ENCODE measurements at places on chromosomes 6 and 20.
A peak's percentile ranks its signal among the peaks of the same experiment; 100 is the strongest.

DNA sequence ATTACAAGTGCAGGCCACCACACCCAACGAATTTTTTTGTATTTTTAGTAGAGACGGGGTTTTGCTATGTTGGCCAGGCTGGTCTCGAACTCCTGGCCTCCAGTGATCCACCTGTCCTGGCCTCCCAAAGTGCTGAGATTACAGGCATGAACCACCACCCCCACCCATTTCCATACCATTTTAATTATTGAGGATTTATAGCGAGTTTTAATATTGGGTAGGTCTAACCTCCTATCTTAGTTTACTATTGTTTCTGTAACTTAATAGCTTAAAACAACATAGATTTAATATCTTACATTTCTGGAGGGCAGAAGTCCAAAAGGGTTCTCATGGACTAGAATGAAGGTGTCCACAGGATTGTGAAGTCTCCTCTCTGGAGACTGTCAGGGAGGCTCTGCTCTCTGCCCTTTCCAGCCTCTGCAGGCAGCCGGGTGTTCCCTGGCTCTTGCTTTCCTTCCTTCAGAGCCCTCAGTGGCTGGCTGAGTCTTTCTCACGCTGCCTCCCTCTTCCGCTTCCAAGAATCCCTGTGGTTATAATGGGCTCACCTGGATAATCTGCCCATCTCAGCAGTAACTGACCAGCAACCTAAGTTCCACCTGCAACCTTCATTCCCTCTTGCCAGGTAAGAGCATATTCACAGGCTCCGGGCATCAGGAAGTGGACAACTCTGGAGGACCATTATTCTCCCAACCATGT is 18.6 kb upstream of the BCAS4 start:
- H3K27me3 ChIP-seq = no peaks in the 10 kb centered on the region
- H3K27ac ChIP-seq = no peak overlapping the region
- no peaks in the 10 kb centered on the region for H3K4me1 ChIP-seq
- no peak for DNase-seq
- no peak overlapping the region for H3K4me3 ChIP-seq
- H3K36me3 ChIP-seq = no peaks in the 10 kb centered on the region

DNA sequence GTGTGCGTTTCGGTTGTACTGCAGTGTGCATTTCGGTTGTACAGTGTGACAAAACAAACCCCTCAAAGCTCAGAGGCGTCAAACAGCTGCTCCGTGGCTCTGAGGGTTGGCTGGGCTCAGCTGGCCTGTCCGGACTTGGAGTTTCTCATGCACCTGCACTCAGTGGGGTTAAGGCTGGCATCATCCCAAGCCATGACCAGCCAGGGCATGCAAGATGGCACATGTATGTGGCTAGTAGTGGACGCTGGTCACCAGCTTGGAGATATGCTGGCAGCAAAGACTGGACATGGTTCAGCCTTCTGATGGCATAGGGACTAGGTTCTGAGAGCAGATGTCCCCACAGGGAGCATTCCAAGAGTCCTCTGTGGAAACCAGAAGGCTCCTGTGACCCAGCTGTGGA is 187.2 kb downstream of the CDH4 start:
- no peak for DNase-seq
- no peaks in the 10 kb centered on the region for H3K36me3 ChIP-seq
- H3K27ac ChIP-seq = no peak overlapping the region
- H3K4me3 ChIP-seq = no peak overlapping the region
- peaks cover 52% of the 10 kb centered on the region for H3K4me1 ChIP-seq

- H3K4me3 ChIP-seq = no peak overlapping the region
- H3K27ac ChIP-seq = no peak overlapping the region
- H3K4me1 ChIP-seq = peaks cover 27% of the 10 kb centered on the region
- DNase-seq = no peak
- H3K27me3 ChIP-seq = no peaks in the 10 kb centered on the region
Measured at GRCh38 chr6:34315780-34316179, 67.0 kb upstream of the SMIM29 start.

DNA sequence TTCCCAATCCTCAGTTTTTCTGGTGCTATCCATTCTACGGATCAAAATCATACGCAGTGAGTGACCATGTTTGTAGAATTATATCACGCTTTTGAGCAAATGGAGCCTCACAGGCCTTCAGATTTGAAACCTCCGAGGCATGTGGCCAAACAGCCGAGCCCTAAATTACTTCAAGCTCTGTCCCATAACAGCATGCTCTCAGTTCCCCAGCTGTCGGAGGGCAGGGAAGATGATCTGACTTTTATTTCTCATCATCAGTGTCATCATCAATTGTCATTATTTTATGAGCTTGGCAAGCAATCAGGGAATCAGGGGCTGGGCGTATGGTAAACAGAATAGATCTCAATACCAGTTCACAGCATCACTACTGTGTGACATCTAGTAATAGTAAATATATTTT is 73.2 kb downstream of the PSMG4 start:
- no peaks in the 10 kb centered on the region for H3K36me3 ChIP-seq
- H3K27ac ChIP-seq = no peak overlapping the region
- H3K4me1 ChIP-seq = peaks cover 21% of the 10 kb centered on the region
- H3K4me3 ChIP-seq = no peak overlapping the region
- no peaks in the 10 kb centered on the region for H3K27me3 ChIP-seq

DNA sequence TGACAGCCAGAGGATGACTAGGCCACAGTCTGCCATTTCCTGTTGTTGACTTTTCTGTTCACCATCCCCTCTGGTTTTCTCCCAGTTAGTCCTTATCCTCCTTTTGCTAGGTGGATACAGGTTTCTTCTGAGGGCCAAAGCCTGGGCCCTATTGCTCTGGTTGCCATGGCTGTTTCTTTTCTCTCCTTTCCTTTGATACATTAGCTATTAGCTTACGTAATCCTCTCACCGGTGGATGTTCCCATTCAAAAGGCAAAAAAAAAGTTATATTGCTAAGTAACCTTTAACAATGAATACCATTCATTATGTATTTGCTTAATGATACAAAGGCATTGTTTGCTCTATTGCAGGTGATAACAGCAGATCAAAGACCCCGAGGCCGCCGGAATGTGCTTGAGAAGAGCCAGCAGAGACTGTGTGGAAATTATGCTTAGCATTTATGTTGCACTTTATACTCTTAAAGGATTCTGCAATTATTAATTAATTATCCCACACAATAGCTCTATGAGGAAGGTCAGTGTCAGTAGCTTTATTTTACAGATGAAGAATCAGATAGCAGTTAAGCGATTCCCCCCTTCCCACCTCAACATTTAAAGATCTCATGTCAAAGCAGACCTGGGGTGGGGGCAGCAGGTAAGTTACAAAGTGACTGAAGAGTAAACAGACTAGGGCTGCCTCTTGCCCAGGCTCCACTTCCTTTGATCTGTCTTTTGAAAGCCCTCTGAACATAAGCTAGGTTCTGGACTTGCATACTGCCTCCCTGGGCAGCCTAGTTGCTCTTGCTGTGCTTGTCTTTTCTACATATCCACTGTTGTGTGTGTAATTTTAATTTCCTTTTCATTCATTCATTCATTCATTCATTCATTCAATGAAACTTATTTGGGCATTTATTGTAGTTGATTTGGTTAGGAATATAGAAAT is 14.5 kb upstream of the TFB1M start:
- no peak overlapping the region for H3K27ac ChIP-seq
- no peaks in the 10 kb centered on the region for H3K36me3 ChIP-seq
- no peaks in the 10 kb centered on the region for H3K27me3 ChIP-seq
- H3K4me1 ChIP-seq = peaks cover 6% of the 10 kb centered on the region
- no peak for DNase-seq

DNA sequence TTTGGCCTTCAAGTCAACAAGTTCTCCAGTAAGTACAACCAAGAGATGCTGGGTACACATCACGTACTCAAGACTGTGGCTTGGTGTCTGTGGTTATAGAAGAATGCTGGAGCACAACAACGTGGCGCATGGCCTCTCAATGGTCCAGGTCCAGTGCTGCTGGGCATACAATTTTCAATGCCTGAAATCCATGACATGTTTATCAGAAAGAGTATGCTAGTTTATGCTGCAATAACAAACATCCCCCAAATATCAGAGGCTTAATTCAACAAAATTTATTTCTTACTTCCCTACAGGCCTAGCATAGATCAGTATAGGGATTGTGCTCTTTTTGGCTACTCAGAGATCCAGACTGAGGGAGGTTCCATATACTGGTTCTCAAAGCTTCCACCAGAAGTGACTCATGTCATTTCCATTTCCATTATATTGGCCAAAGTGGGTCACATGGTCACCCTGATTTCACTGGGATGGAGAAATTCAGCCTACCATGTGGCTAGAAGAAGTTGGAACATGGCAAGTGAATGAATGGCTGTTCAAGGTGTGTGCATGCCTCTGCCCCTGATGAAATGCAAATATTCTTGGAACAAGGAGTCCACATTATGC is 33.3 kb upstream of the KIF16B start:
- no peaks in the 10 kb centered on the region for H3K36me3 ChIP-seq
- no peaks in the 10 kb centered on the region for H3K4me1 ChIP-seq
- no peak overlapping the region for H3K4me3 ChIP-seq
- DNase-seq = no peak

DNA sequence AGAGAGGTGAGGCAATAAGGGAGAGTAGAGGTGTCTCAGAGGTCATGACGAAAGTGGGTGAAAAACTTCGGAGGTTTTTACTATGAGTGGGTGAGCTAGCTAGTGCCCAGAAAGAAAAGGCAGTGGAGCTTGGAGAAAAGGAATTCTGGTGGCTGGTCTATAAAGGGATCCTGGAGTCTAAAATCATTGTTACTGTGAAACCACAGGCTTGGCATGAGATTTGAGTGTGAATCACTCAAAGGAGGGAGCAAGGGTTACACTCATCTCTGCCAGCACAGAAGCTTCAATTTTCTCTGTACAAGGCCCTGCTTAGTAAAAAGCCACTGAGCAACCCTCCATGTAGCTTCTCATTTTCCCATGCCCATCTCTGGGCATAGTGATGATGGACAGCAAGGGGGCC is 47.5 kb downstream of the CD83 start:
- H3K27ac ChIP-seq = no peak overlapping the region
- H3K27me3 ChIP-seq = no peaks in the 10 kb centered on the region
- no peaks in the 10 kb centered on the region for H3K36me3 ChIP-seq

DNA sequence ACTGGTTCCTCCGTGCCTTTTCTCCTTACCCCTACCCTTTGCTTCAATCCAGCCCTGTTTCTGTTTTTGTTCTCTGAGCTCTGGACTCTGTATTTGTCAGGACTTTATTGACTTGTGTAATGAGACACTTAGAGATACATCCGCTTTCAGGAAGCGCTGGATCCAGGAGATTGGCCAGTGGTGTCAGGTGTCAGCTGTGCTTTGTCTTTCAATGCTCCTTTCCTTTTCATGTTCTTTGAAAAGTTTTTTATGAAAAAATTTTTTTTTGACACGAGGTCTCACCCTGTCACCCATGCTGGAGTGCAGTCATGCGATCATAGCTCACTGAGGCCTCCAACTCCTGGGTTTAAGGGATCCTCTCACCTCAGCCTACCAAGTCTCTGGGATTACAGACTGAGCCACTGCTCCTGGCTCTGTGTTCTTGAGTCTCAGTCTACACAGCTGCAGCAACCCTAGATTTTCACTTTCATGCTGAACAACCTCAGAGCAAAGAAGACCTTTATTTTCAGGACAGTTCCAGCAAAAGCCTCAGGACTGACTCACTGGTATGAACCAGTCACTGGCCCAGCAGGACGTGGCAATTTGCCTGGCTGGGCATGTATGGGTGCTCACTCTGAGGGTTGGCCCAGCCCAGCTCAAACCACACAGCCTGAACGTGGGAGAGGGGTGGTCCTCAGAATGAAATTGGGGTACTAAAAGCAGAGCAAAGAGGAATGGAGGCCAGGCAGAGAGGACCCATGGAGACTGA is 108.5 kb downstream of the DHX35 start:
- no peak for DNase-seq
- H3K27ac ChIP-seq = no peak overlapping the region
- H3K27me3 ChIP-seq = no peaks in the 10 kb centered on the region
- H3K36me3 ChIP-seq = no peaks in the 10 kb centered on the region

DNA sequence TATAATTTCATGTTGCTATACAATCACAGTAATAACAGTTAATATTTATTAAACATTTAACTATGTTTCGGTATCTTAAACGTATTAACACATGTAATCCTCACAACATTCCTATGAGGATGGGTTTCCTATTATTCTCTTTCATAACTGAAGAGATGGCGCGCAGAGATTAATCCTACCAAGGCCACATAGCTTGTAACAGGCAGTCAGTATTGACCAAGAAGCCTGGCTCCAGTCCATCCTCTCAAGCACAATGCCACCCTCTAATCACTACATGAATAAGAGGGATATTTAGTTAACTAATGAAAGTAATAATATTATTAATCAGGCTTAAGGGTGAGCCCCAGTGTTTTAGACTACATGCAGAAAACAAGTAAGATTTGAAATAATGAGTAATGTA is 149.7 kb upstream of the SIM1 start:
- H3K4me1 ChIP-seq = no peaks in the 10 kb centered on the region
- no peak overlapping the region for H3K4me3 ChIP-seq
- no peaks in the 10 kb centered on the region for H3K27me3 ChIP-seq
- no peak overlapping the region for H3K27ac ChIP-seq

- H3K36me3 ChIP-seq = no peaks in the 10 kb centered on the region
- H3K4me1 ChIP-seq = no peaks in the 10 kb centered on the region
- H3K27me3 ChIP-seq = peaks cover 5% of the 10 kb centered on the region
- no peak for DNase-seq
Measured at GRCh38 chr20:59587570-59587969, 16.8 kb upstream of the PHACTR3 start.

- no peaks in the 10 kb centered on the region for H3K4me1 ChIP-seq
- peak; percentile 22 for DNase-seq
- H3K27me3 ChIP-seq = no peaks in the 10 kb centered on the region
- no peak overlapping the region for H3K4me3 ChIP-seq
- no peaks in the 10 kb centered on the region for H3K36me3 ChIP-seq
Measured at GRCh38 chr6:114735025-114735735, 392.4 kb upstream of the HS3ST5 start.

DNA sequence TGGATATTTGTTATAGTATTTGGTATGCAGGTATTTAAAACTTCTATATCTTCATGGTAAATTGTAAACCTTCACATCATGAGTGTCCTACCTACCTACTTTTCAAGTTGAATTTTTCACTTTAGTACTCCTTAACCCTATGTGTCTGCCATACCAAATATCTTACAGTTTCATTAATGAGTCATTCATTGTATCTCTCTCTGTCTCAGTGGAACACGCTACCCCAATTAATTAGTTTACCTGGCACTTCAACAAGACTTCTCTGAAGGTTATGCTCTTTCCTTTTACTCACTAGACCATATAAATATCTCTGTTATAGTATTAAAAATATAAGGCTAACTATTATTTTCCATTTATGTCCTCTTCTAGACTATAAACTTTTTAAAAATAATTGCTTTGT is 123.9 kb upstream of the GJE1 start:
- no peaks in the 10 kb centered on the region for H3K36me3 ChIP-seq
- peaks cover 1% of the 10 kb centered on the region for H3K4me1 ChIP-seq
- no peak for DNase-seq
- H3K27ac ChIP-seq = no peak overlapping the region
- H3K4me3 ChIP-seq = no peak overlapping the region

DNA sequence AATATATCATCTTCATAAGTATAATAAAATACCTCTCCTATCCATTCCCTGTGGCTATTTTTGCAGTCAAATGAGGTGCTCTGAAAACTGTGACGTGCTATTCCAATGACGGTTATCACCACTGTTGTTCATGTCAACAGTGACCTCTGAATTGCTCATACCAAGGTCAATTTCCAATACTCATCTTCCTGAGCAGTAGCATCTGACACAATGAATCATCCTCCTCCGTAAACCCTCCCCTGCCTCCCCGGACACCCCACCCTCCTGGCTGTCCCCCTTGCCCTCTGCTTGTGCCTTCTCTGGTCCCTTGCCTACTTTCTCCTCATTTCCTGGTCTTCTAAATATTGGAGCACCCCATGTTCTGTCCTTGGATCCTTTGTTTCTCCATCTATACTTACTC is 77.7 kb upstream of the SLC22A23 start:
- no peaks in the 10 kb centered on the region for H3K4me1 ChIP-seq
- H3K27ac ChIP-seq = no peak overlapping the region
- H3K27me3 ChIP-seq = no peaks in the 10 kb centered on the region
- H3K4me3 ChIP-seq = no peak overlapping the region

All from GM23338 (cell line).